Neural progenitor cell (in vitro differentiated cells): ENCODE measurements at places on chromosomes 3 and 15. TPM values are rescaled to one million over a fixed set of nuclear protein-coding genes. Genes with fewer than 3 reads are reported as not detected.

Gene ZCWPW2
- total RNA-seq: 0.60 and 0.87 TPM in 2 replicates

Gene KBTBD8
- total RNA-seq: 5.6 and 8.3 TPM in 2 replicates

Gene C3orf62
- total RNA-seq: 3.0 and 3.4 TPM in 2 replicates

GRCh38 chr15:99443768-99444446, 121.9 kb upstream of the MEF2A start:
- H3K27ac ChIP-seq: no peak overlapping the region
- H3K36me3 ChIP-seq: no peaks in the 10 kb centered on the region
- H3K4me3 ChIP-seq: no peak overlapping the region
- peaks cover 4% of the 10 kb centered on the region for H3K4me1 ChIP-seq
- no peak for DNase-seq

DNA sequence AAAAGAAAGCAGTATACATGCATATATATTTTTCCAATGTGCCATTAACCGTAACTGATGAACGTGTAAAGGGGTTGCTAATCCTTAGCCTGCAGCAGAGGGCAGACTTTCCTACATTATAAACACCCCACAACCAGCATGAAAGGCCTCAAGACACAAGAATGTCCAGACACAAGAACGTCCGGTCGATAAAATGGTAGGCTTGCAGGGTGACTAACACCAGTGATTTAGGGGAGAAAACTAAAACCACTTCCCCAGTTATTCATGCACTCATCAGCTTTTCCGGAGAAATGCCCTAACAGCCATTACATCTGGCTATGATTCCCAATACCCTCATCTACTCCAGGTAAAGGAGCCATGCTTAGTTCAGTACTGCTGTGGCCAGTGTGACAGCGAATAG, 57.4 kb downstream of the LRTM1 start:
- H3K36me3 ChIP-seq: no peaks in the 10 kb centered on the region
- DNase-seq: peak; percentile 60
- H3K27me3 ChIP-seq: no peaks in the 10 kb centered on the region
- H3K4me3 ChIP-seq: no peak overlapping the region
- H3K4me1 ChIP-seq: peaks cover 4% of the 10 kb centered on the region

DNA sequence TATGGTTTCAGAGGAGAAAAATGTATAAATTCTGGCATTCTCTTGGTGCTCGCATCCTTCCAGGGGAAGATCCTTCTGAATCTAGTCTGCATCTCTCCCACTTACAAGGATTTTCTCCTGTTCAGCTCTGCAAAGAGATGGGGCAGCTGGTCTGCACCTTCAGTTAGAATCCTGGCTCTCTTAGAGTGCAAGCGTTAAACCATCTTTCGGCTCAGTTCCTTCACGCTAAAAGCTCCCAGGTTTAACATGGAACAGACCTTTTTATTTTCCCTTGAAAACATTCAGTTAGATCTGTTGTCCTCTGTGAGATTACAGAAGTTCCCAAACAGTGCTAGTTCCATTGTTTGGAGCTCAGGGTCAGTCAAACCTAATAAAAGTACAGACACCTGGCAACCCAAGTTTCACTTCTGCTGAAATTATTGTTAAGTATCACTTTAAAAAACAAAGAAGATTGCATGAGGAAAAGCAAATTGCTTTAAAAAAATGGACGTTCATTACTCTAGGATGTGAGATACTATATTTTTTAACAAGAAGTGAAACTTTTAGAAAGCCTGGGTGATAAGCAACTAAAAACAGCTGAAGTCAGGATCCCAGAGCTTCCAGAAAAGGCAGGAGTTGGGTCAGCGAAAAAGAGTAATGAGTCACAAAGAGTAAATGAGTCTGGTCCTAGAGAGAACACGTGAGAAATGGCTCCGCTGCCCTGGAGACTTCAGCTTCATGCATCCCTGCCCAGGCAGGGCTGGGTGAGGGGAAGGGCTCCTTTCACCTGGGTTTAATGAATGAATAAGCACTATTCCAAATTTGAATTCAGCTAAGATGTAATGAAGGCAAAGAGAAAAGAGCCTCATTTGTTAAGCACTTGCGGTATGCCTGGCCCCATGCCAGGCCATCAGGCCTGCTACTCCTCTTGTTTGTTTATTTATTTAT, 63.3 kb downstream of the ABTB1 start:
- no peak for DNase-seq
- no peak overlapping the region for H3K4me3 ChIP-seq
- peaks cover 30% of the 10 kb centered on the region for H3K4me1 ChIP-seq
- H3K36me3 ChIP-seq: no peaks in the 10 kb centered on the region

DNA sequence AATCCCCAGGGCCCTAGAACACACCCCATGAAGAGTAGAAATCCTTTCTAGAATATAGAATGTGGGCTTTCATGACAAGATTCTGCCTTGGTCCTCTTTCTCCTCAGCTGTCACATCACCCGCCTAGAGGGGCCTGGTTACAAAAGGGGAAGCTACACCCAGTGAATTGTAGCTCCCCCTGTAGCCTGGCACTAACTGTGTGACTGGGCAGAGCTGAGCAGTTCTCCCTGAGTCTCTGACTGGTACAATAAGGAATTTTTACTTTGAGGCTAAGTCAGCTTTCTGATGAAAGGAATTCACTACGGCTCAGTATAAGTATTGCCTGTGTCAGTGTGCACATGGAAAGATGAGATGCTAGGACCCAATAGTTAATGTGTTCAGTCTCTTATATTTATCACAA, 28.7 kb upstream of the ZNF148 start:
- no peak overlapping the region for H3K27ac ChIP-seq
- peaks cover 4% of the 10 kb centered on the region for H3K4me1 ChIP-seq
- H3K36me3 ChIP-seq: no peaks in the 10 kb centered on the region
- no peak overlapping the region for H3K4me3 ChIP-seq

DNA sequence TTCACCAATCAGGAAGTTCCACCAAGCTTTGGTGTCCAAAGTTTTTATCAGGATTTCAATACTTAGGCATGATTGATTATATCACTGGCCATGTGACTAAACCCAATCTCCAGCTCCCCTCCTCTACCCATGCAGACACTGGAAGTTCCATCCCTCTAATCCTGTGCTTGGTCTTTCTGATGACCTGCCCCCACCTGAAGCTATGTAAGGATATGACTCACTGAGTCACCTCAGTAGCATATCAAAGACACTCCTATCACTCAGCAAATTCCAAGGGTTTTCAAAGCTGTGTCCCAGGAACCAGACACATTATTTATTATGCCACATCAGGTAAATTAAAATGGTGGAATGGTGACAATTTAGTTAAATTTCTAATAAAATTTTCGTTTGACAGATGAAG, 158.9 kb downstream of the TAFA4 start:
- H3K27me3 ChIP-seq: no peaks in the 10 kb centered on the region
- H3K27ac ChIP-seq: no peak overlapping the region
- no peaks in the 10 kb centered on the region for H3K36me3 ChIP-seq
- no peak for DNase-seq

GRCh38 chr3:34319881-34320280, 521.5 kb downstream of the PDCD6IP start:
- no peak overlapping the region for H3K27ac ChIP-seq
- H3K4me3 ChIP-seq: no peak overlapping the region
- peaks cover 5% of the 10 kb centered on the region for H3K36me3 ChIP-seq
- peaks cover 6% of the 10 kb centered on the region for H3K4me1 ChIP-seq

DNA sequence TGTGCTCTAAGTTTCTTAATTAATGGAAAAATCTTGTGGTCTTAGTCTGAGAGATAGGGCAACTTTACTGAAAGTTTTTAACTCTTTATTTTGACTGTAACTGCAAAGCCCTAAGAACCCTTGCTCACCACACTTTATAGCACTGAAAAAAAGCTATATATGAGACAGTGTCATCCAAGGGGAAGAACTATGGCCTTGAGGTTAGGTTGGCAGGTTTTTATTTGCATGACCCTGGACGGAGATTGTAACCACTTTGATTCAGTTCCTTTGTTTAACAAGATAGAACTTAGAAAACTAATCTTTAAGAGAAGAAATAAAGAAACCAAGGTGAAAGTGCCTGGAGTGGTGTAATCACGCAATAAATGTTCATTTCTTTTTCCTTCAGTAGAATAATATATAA, 30.6 kb upstream of the LYSMD4 start:
- no peak overlapping the region for H3K4me3 ChIP-seq
- no peaks in the 10 kb centered on the region for H3K36me3 ChIP-seq
- H3K27me3 ChIP-seq: no peaks in the 10 kb centered on the region
- no peak overlapping the region for H3K27ac ChIP-seq
- DNase-seq: no peak
